ENCODE measurements at places on chromosomes 2 and 18.

DNA sequence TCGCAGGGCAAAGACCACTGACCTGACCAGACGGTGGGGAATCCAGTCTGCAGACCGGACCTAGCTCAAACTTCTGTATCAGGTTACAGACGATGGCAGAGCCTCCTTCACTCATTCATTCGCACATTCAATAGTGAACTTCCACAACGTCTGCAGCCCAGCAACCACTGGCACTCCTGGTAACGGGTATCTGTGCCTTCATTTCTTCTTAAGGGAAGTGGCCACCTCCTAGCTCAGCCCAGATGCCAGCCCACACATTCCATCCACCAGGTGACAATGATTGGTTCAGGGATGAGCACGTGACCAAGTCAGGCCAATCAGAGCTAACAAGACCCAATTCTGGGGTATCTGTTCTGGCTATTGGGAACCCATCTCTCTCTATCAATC, 15.9 kb upstream of the ARMC9 start:
- no peak for DNase-seq

- DNase-seq, result no peak
These were observed 16.3 kb downstream of the HS1BP3 start for GRCh38 chr2:20634507-20635112.

DNA sequence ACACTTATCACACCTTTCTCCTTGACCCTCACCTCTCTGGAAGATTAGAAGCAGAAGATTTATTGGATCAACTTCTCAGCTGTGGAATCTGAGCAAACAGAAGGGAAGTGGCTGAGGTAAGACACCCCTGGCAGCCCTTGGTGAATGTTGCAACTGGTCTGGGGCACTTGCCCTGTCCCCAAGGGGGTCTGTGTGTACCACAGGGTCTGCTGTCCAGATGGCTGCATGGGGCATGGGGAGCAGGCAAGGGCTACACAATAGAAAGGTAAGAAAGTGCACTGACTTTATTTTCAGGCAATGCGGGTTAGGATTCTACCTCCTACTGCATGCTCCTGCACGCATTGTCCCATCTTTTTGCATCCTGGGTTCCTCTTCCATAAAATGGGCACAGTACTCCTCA, 238.4 kb upstream of the SMAD2 start:
- no peak for DNase-seq

DNA sequence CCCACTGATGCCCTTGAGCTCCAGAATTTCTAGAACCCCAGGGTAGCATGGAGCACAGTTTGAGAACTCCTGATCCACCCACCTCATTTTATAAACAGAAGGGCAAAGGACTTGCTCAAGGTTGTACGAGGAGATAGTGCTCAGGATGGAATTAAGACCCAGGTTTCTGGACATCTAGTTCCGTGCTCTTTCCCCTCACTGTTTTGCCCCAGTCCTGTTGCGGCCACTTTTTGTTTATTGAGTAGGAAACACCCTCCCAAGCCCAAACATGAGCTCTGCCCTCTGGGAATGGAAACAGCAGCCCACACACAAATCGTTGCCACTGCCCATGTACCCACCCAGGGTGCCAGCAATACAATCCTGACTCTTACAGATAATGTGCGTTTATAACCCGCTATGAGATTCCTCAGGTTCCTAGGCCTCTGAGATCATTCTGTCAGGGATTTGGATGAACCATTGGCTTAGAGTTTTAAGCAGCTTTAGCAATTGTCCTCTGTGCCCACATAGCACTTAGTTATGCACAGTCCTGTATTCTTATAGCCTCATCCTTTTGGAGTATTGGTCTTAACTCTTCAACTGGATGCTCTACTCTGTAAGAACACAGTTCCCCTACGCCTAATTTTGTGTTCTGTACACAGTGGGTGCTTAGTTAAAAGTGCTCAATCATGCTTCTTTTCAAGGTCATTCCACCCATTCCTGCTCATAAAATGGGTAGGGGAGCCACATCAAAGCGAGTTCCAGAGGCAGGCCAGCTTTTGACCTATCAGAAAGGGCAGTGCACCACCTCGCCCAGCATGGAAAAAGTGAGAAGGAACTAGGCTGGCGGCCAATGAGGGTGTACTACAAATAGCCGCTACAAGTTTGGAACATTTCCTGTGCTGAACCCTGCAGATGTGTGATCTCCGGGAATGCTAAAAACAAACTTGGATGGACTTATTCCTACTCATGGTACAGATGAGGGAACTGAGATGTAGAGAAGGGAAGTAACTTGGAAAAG, 60.3 kb upstream of the IGFBP2 start:
- DNase-seq, result no peak

DNA sequence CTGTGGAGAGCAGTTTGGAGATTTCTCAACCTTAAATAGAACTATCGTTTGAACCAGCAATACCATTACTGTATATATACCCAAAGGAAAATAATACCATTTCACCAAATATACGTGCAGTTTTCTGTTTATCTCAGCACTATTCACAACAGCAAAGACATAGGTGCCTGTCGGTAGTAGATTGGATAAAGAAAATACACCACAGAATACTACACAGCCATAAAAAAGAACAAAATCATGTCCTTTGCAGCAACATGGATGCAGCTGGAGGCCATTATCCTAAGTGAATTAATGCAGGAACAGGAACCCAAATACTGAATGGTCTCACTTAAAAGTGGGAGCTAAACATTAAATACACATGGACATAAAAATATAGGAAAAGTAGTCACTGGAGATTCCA, 81.3 kb downstream of the SMCHD1 start:
- no peak for DNase-seq

DNA sequence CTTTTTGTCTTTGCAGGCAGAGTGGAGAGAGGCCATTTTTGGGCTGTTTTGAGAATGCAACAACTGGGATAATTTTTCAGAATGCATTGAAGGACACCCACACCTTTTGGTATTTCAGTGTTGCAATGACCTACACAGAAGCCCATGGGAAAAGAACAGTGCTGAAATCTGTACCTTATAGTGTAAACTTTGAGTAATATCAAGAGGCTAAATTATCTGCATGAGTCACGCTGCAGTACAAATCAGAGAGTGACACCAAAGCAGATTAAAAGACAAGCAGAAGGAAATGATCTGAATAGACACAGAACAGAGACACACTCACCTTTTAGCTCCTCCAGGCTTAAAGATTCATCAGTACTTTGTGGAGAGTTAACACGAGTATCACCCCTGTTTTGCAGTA, 265.3 kb downstream of the PAX3 start:
- no peak for DNase-seq

- no peak for DNase-seq
These were observed 208.1 kb upstream of the REG3G start for GRCh38 chr2:78817430-78817829.

Measured in stimulated activated CD4-positive, alpha-beta T cell treated with anti-CD3 and anti-CD28 coated beads, Interleukin-2, amount 100 ng/mL, for 24 hours (primary cell).